ENCODE measurements at places on chromosomes 7 and 10. TPM values are rescaled to one million over a fixed set of nuclear protein-coding genes. Genes with fewer than 3 reads are reported as not detected.

The MALRD1 gene
- total RNA-seq: not detected

The ZNF503 gene
- total RNA-seq: 2.1 TPM

The CLDN3 gene
- total RNA-seq: 1.2 TPM

The SH3PXD2A gene
- total RNA-seq: 4.5 TPM

The ZNF117 gene
- total RNA-seq: 5.0 TPM

The LIPK gene
- not detected for total RNA-seq

The DNAJC12 gene
- total RNA-seq: 0.39 TPM

The SUN3 gene
- total RNA-seq: not detected

The RGR gene
- not detected for total RNA-seq

The ITIH2 gene
- not detected for total RNA-seq

The TRIM73 gene
- total RNA-seq: 0.05 TPM

The SLC16A9 gene
- 0.13 TPM for total RNA-seq

The FXYD4 gene
- total RNA-seq: not detected

The DEPP1 gene
- 40.5 TPM for total RNA-seq

The CFAP43 gene
- total RNA-seq: 0.15 TPM

The CARD11 gene
- 0.27 TPM for total RNA-seq

The NIPSNAP2 gene
- total RNA-seq: 53.1 TPM

The CDNF gene
- 0.44 TPM for total RNA-seq

The ANKRD1 gene
- 785 TPM for total RNA-seq

The IFIT2 gene
- total RNA-seq: 5.9 TPM

The CHN2 gene
- 2.7 TPM for total RNA-seq

The STEAP4 gene
- not detected for total RNA-seq

The TEX36 gene
- not detected for total RNA-seq

The SSC4D gene
- 0.79 TPM for total RNA-seq

The ZNF487 gene
- 1.6 TPM for total RNA-seq

The TYSND1 gene
- total RNA-seq: 6.9 TPM

The PSD gene
- not detected for total RNA-seq

The NAT16 gene
- not detected for total RNA-seq

The CHST15 gene
- 14.1 TPM for total RNA-seq

The DOCK4 gene
- 48.5 TPM for total RNA-seq

The LIPM gene
- not detected for total RNA-seq

The NPSR1 gene
- not detected for total RNA-seq

The CDHR1 gene
- 0.05 TPM for total RNA-seq

The HYCC1 gene
- total RNA-seq: 80.9 TPM

The CD36 gene
- 9.4 TPM for total RNA-seq

The EN2 gene
- total RNA-seq: not detected

Measured in mammary microvascular endothelial cell (primary cell).